ENCODE measurements at places on chromosomes 3 and 15.

GRCh38 chr15:88400084-88400483 lies 67.1 kb downstream of the MRPL46 start:
- no peak for DNase-seq

DNA sequence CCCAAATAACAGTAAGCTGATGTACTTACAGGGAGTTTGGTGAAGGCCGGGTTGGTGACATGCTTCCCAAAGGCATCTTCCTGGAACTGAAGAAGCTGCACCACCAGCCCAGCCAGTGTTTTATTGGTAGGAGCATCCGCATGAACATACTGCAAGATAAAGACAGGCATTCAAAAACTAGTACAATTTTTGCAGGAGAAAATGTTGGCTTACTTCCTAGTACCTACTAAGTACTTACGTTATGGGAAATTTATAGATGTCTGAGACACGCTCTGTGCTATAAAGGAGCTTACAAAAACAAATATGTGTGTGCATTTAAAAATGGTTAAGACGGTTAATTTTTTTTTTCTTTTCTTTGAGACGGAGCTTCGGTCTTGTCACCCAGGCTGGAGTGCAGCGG lies 8.9 kb downstream of the SMARCC1 start:
- DNase-seq, result no peak

DNA sequence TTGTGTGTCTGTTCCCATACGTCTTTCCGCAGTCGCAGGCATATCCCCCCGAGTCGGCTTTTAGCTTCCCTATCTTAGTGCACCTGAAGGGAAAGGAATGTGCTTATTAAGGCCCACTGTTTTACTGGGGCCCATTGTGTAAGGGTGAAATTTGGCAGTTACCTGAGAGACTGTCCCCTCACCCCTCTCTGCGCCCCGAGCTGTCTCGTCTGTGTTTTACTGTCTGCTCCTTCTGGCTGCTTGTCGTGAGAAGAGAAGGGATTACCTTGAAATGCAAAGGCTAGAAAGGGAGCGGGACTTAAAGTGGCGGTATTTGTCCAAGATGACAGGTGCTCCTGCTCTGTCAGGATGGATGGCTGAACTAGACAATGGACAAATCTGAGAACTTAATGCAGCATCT lies 233.0 kb upstream of the POU1F1 start:
- DNase-seq, result no peak

- no peak for DNase-seq
These were observed 40.8 kb upstream of the LRTM1 start for GRCh38 chr3:54968546-54969172.

DNA sequence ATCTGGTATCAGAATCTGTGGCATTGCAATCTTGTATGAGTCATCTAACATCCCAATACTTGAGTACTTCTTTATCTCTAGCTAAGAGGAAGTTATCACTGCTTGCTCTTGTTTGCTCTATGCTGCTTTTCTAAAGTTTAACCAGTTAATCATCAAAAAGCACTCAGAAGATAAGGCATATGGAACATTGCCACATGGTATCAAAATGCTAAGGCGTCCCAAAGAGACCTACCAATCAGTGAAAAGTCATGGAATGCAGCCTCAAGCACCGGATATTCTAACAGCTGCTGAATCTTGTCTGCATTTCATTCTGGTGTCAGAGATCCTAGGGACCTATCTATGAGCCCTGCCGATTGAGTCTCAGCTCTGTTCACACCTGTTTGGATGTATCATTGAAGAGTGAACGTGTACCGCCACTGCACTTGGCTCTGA lies 192.8 kb downstream of the ARPP21 start:
- DNase-seq, result no peak
